ENCODE measurements at places on chromosomes 4 and X.

- no peak for DNase-seq
Observed at GRCh38 chrX:122868631-122869030, 315.4 kb upstream of the GRIA3 start.

DNA sequence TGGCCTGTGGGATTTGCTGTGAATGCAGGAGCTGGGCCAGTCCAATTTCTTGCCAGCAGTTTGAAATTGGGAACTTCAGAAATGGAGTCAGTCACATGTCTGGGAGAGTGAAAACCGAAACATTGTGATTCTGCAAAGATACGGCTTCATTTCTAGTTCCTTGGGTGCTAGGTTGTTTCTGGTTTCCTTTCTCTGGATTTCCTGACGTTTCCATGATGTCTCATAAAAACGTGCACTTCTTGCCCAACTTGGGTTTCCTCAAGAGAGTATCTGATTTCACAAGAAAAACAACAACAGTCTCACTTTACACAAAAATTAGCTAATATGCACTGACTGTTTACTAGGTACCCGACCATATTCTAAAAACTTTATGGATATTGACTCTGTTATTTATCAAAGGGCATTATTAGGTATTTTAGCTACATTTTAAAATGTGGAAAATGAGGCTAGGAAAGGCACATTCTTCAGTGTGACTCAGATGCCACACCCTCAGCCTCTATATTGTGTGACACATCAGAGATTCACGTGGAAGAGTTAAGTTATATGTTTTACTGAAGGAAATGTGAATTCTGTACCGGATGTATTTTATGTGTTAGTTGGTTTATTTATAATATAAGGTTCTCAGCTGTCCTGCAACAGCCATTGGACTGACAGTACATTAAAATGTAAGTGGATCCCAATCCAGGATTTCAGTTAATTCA lies 225.0 kb upstream of the PUDP start:
- DNase-seq, result no peak

DNA sequence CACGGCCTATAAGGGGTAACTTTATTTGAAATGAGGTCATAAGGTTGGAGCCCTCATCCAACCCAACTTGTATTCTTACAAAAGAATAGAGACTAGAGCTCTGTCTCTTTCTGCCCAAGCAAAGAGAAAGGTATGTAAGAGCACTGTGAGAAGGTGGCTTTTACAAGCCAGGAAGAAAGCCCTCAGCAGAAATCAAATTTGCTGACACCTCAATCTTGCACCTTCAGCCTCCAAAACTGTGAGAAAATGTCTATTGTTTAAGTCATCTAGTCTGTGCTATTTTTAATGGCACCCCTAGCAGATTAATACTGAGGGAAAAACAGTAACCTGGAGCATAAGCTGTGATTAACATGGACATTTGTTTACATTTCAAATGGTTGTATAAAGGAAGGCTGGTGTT lies 860.7 kb downstream of the PCDH7 start:
- DNase-seq, result no peak

- no peak for DNase-seq
Observed at GRCh38 chr4:13118633-13119032, 365.5 kb downstream of the RAB28 start.

GRCh38 chr4:2057382-2058065 lies 1.6 kb upstream of the NAT8L start:
- no peak for DNase-seq

DNA sequence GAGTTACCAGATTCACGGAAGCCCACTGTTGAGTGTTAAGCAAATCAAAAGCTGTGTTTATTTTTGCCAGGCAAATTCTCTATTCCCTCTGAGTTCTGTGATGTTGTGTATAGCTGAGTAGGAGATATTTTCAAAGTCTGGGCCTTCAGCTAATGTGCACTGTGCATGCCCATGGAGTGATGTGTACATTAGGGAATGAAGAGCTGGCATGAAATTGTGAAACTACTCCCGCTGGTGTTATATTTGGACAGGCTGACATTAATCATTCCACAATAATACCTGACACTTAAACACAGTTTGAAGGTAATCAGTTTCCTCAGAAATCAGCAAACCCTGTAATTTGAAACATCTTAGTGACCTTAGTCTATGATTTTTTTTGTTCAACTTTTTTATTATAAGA lies 88.1 kb upstream of the MBNL3 start:
- no peak for DNase-seq

DNA sequence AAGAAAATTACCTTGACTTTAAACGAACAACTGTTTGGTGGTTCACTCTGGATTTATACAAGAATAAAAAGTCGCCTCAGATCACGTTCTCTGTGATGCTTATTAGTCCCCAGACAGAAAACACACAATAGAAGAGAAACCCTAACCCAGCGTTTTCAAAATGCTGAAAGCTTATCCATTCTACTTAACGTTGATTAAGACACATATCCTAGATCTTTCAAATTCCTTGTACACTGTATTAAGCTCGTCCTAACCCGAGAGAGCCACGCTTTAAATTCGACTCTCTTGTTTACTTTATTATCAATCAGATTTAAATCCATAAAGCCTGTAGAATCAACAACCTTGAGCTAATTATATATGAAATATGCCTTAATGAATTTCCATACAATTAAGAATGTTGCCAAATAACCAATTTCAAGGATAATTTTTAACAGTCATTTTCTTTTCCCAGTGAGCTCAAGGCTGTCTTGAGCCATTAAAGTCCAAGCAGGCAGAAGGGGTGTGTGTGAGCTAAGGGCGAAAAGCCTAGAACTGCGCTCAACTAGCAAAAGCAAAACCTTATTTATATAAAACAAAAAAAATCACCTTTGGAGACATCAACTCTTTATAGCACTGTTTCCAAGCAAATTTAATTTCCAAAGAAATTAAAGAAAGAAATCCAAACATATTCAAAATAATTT lies 981 bp upstream of the PITX2 start:
- DNase-seq, result no peak

DNA sequence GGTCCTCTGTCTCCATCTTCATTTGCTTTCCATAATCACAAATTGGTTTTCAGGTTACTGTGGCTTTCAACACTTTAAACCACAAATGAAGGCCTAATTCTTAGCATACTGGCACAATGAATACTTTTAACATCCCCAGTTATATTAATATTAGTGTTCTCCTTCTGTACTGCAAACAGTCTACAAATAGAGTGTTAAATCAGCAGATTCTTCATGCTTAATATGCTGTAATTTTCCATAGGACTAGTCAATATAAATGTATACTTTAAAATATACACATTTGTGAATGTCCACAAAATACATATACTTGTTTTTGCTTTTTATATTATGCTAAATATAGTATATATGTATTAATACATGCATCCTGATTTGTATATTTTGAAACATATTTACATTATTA lies 72.6 kb downstream of the SH3RF1 start:
- no peak for DNase-seq

GRCh38 chrX:149638860-149639259 lies 7.3 kb upstream of the TMEM185A start:
- DNase-seq, result no peak

GRCh38 chr4:93878566-93878965 lies 50.0 kb downstream of the ATOH1 start:
- no peak for DNase-seq

DNA sequence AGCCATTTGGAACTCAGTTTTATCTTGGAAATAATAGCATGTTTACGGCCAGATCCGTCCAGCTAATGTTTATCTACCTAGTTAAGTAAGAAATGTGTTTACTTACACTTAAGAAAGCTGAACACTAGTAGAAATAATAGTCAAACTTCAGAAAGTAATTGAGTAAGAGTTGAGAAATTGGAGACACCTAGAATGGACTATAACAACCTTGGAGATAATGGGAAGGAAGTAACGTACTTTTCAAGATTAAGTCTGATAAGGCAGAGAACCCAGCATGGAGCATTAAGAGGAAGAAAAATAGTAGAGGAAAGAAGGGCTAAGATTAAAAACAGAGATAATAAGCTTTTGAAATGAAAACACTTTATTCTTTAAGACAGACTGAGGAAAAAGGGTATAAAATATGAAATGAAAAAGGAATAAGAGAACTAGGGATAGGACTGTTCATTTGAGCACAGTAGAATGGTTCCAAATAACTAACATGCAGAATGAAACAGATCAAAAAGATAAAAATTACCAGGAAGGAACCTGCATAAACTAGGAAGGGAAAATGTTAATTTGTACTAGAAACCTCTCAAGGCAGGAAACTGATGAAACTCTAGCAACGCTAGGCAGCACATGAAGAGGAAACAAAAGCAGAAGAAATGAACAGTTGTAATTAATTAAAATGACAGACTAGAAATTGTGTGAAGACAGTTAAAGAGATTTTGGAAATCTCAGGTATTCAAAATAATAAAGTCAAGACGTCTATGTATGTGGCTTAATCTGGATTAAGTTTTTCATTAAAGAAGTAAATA lies 71.7 kb downstream of the FBXW7 start:
- no peak for DNase-seq

GRCh38 chr4:6334203-6334887 lies 64.7 kb downstream of the WFS1 start:
- DNase-seq, result no peak

DNA sequence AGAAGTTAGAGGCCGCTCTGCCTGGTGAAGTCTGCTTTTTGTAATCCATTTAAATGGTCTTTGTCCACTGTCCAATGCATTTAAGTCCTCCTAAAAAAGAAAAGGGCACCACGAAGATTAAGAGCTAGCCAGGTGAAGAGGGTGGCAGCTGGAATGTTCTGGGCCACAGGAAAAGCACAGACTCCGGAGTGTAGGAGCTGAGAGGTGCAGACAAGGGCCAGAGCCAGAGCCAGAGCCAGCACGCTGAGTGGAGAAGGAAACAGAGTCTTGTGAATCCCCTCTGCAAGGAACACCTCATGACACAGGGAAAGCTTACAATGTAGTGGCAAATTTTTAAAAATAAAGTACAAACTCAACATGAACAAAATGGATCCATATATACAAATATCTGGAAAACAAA lies 83.6 kb downstream of the TSPAN5 start:
- no peak for DNase-seq

DNA sequence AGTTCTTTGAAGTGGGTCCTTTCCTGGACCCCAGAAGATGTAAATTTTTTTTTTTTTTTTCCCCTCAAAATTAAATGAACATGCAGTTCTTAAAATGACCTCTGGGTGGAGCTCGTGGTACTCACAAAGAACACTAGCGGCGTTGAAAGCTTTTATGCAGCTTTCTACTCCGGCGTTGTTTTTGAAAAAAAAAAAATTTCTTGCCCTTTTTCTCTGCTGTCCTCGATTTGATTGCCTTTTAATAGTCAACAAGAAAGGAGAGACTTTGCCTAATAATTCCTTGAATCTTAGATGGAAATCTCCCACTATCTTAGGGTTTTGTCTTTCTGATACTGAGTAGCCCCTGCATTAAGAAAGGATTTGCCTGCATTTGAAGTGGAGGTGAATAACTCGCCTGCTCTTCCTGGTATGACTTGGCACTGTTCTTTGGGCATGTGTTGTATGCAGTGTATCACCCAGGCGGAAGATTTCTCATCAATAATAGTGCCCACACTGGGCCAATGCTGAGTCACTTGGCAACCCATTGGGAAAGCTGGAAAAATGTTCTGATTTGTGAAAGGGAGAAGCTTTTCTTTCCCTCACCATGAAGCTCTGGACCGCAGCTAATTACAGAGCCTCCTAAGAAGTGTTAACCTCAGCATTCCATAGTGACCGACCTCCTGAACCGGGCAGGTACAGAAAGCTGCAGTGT lies 104.0 kb downstream of the PHEX start:
- no peak for DNase-seq

DNA sequence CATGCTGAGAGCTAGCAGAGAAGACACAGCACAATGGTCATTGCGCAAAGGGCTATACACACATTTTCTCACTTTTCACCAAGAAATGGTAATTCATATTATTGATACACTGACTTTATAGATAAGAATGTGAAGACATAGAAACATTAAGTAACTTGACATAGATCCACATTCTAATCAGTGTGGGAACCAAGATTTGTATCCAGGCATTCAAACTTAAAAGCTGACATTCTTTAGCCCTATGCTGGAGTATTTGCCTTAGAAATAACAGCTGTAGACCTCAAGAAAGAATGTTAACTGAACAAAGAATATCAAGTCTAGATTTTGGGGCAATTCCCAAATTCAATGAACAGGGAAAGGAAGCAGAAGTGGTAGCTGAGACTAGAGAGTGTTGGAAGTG lies 384.8 kb downstream of the IL15 start:
- no peak for DNase-seq

DNA sequence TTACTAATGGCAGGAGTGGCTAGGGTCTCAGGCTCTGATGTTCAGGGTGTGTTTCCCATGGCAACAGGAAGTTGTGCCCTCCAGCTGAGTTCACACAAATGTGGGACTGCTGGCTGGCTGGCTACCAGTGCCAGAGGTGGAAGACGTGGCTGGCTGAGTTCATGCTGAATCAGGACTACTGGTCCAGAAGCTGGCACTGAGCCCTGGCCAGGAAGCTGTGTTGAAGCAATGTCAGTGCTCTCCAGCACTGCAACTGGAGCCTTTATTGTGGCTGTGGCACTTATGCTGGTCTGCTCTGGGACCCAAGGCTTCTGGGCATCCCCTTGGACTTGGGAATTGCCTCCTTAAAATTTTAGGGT lies 42.0 kb upstream of the ZXDA start:
- no peak for DNase-seq

GRCh38 chr4:75490155-75490554 lies 24.0 kb downstream of the RCHY1 start:
- DNase-seq, result no peak

- DNase-seq, result no peak
Observed at GRCh38 chr4:26826721-26827120, 33.9 kb upstream of the STIM2 start.

DNA sequence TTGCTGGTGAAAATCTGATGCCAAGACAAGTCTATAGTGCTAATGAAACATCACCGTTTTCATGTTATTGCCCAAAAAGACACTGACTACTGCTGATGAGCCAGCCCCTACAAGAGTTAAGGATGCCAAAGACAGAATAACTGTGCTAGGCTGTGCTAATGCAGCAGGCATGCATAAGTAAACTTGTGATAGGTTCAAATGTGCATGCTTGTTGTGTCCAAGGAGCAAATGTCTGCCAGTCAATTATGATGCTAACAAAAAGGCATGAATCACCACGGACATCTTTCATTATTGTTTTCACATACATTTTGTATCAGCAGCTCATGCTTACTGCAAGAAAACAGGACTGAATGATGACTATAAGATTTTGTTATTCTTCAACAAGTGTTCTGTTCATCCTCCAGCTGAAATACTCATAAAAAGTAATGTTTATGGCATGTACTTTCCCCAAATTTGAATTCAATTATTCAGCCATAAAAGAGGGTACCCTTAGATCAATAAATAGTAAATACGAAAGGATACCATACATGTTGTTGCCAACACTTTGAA lies 306.9 kb upstream of the ARSJ start:
- no peak for DNase-seq

Measured in left lobe of liver (tissue), 2 donors.